DMS 273 treated with DMSO at 0.1 percent for 48 hours (cell line): ENCODE measurements at places on chromosomes 7 and 10.

- no peak for DNase-seq
These were observed 156.8 kb upstream of the FZD1 start for GRCh38 chr7:91107460-91107859.

DNA sequence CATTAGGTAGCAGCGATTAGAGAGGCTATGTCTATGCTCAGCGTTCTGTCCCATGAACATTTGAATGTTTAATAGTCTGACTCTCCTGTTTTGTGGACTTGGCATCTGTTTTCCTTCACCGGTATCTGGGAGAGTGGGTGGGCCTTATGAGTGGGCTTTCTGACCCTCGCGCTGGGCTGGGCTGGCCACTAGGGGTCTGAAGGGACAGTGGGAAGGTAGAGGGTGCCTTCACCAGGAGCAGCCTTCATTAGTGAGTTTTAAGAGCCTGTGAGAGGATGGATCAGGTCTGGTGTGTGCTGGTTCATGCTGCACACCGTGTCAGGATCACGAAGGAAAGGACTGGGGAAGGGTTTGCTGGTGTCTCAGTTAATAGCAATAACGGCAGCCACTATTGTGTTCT, 33.4 kb downstream of the DCLRE1A start:
- DNase-seq, result no peak

DNA sequence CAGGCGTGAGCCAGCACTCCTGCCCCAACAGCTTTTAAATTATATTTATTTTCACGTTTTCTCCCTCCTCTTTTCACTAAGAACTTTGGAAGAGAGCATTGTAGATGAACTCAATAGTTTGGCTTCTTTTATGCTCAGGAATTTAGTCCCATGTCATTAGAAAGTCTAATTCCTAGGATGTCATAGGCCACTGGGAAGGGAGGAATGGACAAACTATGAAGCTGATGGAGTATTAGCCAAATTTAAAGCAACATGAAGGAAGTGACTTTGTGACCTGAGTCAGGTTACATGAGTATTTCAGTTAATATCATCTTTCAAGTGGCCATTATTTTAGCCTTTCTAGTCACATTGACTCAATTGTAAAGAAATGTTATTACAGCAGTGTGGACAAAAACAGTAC, 18.0 kb upstream of the OPN4 start:
- DNase-seq, result no peak

GRCh38 chr10:61628875-61629513, 33.7 kb upstream of the CABCOCO1 start:
- DNase-seq, result no peak

DNA sequence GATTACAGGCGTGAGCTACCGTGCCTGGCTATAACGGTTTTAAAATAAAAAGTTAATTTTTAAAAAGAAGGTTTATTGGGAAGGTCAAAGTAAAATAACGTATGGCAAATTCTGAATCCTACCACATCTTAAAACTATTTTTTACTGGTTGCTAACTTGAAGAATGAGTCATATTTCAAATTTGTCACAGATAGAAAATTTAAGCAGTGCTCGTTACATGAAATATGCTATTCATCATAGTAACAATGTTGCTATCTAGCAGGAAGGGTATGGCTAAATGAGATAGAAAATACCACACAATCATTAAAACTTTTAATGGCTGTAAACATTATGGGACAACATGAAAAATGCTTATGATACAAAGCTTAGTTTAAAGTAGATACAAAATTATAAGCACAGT, 500.5 kb downstream of the PHTF2 start:
- DNase-seq, result no peak
